ENCODE measurements at places on chromosomes 7 and 10.
A peak's percentile ranks its signal among the peaks of the same experiment; 100 is the strongest.

GRCh38 chr10:62763155-62763554, 41.4 kb upstream of the ADO start:
- no peak for ATAC-seq

DNA sequence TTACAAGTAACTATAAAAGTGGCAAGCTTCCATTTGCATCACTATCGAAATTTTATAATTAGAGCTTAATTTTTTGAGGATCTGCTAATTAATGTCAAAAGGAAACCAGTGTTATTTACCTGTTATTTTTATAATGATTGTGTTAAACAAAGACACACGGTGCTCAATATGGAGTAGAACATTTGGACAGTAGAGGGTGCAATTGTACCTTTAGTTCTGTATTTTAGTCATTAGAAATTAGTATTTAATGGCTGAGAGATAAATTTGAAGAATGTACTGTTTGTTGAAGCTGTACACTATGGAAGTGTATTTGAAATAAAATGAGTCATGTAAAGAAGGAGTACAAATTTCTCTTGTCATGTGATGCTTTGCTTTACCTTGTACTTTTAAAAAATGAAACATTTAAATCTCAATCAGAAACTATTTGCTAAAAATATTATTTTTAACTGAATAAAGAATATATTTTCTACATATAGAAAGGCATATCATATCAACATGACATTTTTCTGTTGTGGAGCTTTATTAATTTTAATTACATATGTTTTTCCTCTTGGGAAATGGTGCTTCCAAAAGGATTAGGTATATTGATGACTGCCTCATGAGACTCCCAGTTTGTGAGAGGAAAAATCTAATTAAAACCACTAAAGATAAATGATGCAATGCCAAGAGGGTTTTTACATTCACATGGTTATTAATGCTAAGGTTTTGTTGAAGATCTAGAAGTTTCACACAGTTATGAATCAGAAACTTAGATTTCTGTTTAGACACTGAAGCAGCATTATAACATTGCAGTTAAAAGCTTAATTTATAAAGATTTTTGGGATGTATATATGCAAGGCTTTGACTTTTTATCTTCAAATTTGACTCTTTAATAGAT, 10.4 kb upstream of the PRKG1 start:
- no peak for ATAC-seq

- ATAC-seq = no peak
Measured at GRCh38 chr10:119336599-119336998, 129.2 kb downstream of the GRK5 start.

DNA sequence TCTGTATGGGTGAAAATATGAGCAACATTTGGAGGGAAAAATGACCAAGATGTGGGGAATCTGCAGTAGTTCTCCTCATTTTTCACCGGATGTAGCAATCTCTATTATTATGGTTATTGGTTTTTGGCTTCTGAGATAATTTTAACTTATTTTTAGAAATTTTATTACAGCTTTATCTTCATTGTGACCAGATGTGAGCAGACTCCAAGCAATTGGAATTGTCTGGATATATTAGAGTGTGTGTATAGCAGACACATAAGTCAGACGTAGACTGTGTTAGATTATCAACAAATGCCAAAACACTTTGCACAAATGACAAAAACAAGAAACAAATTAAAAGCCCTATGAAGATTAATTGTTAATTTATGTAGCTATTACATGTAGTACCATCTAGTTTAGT, 249.1 kb downstream of the DNAJB9 start:
- no peak for ATAC-seq

DNA sequence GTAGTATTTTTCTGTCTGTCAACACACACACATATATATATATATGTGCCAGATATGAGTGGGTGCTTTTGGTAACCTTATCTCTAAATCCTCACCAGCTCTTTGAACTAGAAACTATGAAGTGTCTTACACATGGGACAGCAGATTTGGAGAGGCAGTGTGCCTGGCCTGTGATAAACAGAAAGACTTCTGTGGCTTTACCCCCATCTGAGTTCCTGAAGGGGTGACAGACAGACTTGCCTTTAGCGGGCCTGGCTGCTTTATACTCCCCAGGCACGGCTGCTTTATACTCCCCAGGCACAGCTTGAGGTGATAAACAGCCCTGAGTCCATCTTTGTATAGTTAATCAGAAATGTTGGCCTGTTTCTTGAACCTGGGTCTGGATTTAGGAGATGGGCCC, 5.6 kb downstream of the BAG3 start:
- no peak for ATAC-seq

- no peak for ATAC-seq
Measured at GRCh38 chr7:69889976-69890351, 291.7 kb downstream of the AUTS2 start.

DNA sequence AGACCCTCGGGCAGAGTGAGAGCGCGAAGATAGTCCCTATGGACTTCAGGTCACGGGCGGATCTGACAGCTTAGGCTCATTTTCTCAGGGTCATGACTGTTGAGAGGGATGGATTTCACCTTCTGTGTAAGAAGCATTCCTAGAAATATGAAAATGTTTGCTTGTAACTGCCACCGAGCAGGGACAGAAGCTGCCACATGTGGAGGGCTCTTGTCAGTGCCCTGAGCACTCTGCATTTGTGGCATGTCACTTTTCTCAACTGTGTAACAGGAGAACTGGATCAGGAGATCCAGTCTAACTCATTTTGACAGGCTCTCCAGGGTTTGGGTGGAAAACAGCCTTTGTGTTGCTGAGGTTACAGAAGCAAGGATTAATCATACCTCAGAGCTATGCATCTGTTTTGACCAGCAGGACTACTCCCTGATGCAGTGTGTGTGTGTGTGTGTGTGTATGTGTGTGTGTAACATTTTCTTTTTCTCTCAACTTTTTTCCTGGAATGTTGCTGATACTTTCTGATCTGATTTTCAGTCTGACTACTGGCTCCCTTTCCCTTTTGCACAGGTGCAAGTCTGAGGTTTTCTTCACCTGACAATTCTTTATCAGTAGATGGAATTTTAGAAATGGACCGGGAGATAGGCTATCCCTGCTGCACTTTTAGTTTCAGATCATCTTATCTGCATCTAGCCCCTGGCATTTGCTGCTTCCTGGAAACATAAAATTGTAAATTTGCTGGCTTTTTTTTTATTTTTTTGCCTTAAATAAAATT, 183.3 kb downstream of the STK31 start:
- peak; percentile 35 for ATAC-seq

DNA sequence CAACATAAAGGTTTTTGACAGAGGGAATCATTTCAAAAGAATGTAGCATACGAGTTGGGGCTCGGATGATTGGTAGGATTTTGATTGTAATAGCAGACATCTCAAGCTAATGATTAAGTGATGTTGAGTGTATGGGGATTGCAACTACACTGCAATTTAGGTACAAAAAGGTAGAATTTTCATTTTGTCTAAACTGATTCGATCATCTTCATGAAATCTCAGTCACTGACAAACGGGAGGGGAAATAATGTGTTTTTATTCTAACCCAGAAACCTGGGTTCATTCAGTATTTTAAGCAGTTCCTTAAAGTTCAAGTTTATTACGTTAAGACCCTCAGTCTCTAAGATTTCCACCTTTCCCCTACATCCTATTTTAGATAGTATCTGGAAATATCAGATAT, 3.9 kb upstream of the PHYHIPL start:
- ATAC-seq = no peak

DNA sequence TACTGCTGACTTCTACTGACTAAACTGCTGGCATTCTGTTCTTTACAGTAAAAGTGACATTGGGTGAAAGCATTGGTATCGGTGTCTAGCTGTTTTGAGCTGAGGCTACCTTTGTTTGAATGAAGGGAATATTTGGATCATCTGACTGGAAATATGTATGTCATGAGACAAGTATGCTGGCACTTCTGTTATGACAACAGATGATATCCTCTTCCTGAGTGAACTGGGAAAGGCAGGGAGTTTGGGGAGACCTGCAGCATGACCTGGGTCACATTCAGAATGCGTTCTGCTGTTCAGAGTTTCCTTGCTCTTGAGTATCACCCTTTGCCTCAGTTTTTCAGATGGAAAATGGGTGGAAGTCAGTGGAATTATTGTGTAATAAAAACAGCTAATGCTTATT, 81.8 kb downstream of the PLCE1 start:
- no peak for ATAC-seq

GRCh38 chr7:23654508-23654907, 25.5 kb upstream of the FAM221A start:
- no peak for ATAC-seq

GRCh38 chr10:65423043-65423442, 1502.8 kb upstream of the LRRTM3 start:
- no peak for ATAC-seq

DNA sequence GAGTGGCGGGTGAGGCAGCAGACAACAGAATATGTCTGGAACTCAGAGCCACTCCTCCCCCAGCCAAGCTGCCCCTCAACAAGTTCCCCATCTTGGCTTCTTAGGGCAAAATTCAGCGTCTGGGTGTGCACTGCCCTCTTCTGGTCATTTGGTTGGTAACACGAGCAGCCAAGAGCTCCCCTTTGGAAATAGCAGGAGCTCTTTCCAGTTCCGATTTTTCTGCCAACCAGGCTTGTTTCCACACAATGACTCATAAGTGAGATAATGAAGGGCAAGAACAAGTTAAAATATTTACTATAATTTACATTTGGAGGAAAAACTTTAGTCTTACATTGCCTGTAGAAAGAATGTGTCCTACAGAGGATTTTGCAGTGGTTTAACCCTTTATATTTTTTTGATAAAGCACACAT, 70.5 kb downstream of the ADCYAP1R1 start:
- peak; percentile 34 for ATAC-seq

DNA sequence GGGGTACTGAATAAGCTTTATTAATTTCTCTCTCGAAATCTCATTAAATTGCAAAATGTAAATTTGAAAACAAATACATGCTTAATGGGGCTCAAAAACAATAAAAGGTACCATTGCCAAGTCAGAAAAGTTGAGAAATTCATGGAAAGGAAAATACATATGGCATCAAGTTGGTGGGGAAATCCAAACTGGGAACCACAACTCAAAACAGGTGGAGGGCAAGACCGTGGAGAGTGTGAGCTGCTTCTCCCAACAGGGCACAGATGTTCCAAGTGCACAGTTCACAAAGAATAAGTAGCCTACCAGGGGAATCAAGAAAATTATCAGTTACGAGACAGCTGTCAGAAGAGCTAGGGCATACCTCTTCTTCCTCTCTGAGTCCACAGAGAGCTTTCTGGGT, 26.6 kb downstream of the MKX start:
- no peak for ATAC-seq

DNA sequence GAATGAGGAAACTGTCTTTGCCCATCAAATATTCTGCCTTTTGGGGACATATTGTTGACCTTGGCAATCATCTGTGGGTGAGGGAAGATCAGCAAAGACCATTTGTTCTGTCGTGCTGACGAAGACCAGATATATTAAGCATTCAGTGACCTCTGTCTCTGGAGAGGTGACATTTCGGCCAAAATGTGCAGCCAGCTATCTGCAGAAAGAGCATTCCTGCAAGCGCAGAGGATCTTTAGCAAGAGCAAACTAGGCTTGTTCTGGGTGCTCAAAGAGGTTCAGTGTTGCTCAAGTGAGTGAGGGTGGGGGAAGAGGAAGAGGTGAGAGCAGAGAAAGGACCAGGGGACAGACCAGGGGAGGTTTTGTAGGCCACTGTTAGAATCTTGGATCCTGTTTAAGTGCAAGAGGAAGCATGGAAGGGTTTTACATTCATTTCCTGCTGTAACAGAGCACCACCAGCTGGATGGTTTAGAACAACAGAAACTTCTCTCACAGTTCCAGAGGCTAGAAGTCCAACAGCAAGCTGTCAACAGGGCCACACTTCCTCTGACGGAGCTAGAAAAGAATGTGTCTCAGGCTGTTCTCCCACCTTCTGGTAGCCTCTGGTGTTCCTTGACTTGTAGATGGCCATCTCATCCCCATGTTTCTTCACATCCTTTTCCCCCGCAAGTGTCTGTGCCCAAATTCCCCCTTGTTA, 11.2 kb downstream of the C10orf120 start:
- no peak for ATAC-seq

DNA sequence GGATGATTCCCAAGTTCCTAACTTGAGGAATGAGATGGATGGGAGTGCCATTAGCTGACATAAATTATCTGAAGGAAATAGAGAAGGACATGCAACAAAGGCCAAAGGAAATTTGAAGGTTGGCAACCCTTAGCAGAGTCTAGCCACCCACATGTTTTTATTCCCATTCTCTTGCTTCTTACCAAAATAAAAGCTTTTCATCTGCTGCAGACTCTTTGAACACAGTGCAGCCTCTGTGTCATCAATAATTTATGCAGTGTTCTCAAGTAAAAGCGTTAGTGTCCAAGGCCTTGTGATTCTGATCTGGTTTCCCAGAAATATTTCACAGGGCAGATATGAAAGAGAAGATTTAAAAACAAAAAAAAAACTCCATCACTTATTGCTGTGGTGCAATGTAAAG, 98.5 kb downstream of the ST7 start:
- no peak for ATAC-seq

DNA sequence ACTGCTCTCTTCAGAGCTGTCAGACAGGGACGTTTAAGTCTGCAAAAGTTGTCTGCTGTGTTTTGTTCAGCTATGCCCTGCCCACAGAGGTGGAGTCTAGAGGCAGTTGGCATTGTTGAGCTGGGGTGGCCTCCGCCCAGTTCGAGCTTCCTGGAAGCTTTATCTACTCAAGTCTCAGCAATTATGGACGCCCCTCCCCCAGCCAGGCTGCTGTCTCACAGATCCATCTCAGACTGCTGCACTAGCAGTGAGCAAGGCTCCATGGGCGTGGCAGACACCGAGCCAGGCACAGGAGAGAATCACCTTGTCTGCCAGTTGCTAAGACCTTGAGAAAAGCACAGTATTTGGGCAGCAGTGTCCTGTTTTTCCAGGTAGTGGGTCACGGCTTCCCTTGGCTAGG, 98.1 kb downstream of the SDHAF3 start:
- ATAC-seq = no peak

- no peak for ATAC-seq
Measured at GRCh38 chr7:34759477-34760125, 101.6 kb downstream of the NPSR1 start.

DNA sequence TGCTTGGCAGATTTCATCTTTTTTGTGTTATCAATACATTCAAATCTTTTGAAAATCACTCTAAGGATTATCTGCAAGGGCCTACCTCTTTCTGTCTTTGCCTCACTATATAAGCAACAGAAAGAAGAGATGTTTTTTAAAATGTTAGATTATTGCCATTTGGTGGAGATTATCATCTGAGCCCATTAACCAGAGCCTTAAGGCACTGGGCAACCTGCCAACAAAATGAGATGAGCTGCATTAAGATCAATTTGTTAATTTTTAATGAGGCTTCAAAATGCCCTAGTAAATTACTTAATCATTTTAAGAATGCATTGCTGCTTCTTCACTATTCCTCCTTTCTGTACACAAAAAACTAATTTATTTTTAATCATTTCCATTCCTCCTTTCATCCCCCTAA, 314.1 kb downstream of the SNX13 start:
- ATAC-seq = no peak

- no peak for ATAC-seq
Measured at GRCh38 chr10:29304264-29304994, 15.6 kb downstream of the LYZL1 start.

GRCh38 chr7:37336259-37336658, 112.4 kb downstream of the ELMO1 start:
- ATAC-seq = peak; percentile 87

Measured in activated T-helper 17 cell treated with anti-CD3 and anti-CD28 coated beads, Interleukin-2, amount 50 U/mL, for 72 hours (primary cell).